ENCODE measurements at places on chromosomes 16 and 17.

DNA sequence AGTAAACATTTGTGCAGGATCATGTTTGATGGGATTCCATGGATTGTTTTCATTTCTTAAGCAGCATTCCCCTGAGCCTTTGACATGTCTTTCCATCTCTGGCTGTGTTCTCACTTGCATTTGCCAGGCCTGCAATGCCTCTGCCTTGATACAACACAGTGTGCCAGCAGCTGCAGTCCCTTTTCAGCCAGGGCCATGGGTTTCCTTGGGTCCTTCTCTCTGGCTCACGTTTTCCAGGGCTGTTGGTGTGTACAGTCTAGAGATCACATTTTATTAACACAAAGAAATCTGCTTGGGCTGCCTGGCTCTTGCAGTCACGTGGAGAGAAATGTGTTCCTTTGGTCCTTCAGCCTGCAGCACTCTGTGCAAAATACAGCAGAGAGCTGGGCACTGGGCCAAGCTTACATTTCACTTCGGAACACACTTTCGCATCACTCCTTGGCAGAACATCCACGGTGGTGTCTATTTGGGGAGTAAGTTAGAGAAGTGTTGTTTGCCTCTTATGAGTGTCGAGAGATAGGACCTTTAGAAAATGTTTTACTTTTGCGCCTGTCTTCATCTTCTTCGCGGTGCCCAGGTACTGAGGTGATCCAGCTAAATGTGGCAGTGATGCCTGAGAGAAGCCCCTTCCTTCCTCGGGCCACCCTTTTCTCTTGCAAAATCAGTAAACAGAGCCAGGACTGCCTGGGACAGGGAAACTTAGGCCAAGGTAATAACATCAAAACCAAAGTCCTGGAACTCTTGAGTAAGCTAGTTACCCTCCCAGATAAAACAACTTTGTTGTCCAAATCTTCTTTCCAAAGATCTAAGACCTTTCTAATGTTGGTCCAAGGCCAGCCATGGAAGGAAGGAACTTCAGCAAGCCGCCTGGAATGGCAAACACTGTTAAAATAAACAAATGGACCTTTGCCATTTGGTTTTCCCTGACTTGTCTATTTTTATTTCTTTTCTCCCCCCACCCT lies 20.9 kb downstream of the HLF start:
- DNase-seq: no peak

GRCh38 chr16:75746359-75746758 lies 20.1 kb upstream of the CPHXL start:
- DNase-seq: no peak

- DNase-seq: no peak
Observed at GRCh38 chr16:53152329-53152728, 97.5 kb downstream of the CHD9 start.

DNA sequence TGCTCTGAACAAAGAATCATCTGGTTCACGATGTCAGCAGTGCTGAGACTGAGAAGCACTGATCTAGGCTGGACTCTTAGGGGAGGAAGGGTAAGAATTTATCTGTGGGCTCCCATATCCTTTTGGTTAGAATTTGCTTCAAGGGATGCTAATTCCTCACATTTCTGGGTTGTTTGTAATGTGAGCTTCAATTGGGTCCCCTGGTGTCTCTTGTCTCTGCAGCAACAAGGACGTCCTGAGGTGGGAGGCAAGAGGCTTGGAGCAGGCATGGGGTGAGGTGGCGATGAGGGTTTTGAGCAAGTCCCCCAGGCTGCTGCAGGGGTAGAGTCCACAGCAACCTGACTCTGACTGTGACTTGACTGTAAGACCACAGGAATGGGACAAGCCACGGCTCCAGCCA lies 213.8 kb upstream of the NLRP1 start:
- DNase-seq: no peak

GRCh38 chr17:47989700-47990099 lies 18.8 kb downstream of the CDK5RAP3 start:
- DNase-seq: no peak

DNA sequence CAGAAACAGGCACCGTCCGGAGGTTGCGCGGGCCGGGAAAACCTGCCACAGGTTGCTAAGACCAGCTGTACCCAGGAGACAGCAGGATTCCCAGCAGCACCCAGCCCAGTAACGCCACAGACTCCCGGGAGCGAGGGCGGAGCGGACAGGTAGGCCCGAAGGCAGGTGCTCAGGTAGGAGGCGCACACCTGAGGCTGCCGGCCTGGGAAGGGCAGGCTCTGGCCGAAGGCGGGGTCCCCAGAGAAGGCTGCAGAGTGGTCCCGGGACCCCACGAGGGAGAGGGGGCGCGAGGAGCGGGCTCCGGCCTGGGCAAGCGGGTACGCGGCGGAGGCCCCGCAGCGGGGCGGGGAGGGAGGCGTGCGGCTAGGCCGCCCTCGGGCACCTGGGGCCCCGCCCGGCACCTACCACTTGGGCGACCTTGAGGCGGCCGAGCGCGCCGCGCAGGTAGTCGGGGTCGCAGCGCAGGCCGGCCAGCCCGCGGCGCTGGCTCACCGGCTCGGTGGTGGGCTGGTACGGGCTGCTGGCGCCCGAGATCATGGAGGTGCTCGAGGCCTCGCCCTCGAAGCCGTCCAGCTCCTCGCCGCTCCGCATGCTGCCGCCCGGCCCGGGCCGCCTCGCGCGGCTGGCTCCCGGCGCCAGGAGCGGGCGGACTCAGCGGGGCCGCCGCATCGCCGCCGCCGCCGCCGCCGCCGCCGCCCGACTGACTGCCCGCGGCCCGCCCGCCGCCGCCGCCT lies 441 bp downstream of the CMTM4 start:
- no peak for DNase-seq

DNA sequence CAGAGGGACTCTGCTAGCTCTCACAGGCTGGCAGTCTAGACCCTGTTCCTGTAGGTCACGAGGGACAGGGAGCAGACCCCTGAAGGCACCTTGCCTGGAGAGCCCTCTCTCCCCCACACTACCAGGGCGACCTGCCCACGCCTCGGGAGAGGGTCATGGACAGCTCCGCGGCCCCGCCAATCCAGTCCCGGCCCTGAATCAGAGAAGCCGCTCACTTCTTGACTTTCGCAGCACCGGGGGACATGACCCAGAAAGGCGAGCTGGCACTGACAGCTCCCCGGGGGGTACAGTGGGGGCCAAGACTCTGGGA lies 5.1 kb downstream of the KIFC3 start:
- no peak for DNase-seq
